T-helper 22 cell (primary cell): ENCODE measurements at places on chromosomes 5 and 9.

- no peak for DNase-seq
Measured at GRCh38 chr5:75612226-75612569, 945 bp downstream of the ANKDD1B start.

DNA sequence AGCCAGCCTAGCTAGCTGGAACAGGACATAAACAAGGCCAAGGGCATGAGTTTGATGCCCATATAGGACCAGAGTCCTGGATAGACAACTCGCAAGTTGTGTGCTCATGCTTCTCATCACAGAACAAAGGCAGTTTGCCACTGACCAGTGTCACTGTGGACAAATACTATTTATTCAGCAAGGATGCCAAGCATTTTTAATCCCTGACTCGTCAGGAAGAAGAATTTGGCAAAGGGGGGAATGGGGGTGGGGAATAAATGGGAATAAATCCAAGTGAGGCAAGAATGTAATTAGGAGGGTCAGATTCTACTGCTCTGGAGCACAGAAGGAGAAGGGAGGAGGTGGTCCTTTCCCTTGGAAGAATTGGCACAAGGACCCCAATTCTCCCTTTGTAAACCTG is 46.8 kb upstream of the ANKRD55 start:
- DNase-seq, result no peak

DNA sequence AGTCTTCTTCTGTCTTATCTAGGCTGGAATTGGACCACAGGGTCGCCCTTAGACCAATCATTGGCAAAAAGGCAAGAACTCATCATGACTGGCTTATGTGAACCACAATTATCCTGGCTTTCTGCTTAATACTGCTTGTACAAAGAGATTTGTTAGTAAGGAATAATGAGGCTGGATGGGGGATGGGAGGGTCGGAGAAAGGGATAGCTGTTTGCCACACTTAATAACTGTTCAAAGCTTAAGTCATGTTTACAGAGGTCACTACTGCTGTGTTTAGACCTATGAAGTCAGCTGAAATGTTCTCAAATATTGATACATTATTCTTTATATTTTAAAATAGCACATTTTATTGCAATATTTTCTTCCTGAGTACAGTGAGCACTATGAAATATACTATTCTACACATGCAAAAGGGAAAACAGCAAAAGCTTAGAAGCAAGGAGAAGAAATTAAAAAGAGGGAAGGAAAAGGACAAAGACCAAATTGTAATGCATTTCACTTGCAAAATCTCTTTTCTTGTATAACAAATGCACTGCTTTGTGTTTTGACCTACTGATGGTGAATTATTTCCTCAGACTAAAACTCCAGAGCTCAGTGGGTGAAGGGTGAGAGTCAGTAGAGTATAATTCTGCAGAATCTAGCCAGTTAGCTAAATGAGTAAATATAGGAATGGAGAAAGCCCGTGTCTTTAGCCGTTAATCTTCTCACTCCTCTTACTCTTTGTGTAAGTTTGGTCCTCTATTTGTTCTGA is 404.9 kb upstream of the ZNF608 start:
- DNase-seq, result no peak

DNA sequence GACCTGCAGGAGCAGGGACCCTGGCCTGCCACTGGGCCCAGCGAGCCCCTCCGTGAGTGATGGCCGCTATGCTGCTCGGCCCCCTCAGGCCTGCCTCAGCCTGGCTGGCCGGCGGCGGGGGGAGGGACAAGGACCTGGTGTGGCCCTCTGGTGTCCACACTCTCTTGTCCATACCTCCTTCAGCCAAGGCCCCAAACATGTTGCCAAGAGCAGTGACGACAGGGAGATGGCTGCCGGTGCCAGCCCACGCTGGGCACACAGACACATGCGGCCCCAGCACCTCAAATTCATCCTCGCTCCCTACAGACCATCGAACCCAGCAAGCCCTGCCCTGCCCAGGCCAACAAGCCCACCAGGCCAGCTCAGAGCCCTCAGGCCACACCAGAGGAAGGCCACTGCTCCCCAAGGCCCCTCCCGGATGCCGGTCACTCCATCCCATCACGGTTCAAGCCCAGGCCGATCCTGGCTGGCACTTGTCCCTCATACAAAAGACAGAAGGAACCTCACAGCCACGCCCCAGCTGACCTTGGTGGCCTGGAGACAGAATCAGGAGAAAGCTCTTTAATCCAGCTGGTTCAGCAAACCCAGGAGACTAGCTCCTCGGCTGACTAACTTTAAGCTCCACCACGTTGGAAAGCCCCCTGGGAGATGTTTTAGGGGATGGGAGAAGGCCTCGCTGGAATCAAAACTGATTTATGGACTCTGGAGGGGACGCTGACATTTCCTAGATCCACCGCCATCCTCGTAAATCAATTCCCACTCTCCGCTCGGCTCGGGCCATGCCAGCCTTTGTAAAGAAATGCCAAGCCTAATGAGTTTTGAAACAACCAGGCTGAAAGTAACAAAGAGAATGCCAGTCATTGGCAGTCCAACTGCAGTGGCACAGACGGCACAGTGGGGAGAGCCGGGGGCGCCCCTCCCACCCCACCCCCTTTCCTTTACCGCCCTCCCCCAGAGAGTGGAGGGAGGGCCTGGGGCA is 84.9 kb downstream of the VAV2 start:
- no peak for DNase-seq

DNA sequence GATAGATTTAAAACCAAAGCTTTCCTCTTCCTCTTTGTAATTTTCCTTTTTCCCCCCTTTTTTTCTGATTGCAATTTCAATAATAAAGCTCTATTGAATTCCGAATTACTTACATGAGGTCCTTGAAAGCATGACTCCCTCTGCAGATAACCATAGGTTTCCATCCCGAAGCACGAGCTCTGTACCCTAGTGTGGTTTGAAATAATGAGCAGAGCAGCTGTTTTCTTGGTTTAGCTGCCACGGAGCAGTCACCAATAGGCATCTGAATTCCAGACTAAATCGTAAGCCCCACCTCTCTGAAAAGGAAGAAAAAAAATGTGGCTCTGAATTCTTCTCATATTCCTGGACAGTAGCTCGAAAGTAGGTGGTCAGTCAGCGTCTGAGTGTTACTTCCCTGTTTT is 18.5 kb upstream of the GNE start:
- no peak for DNase-seq

DNA sequence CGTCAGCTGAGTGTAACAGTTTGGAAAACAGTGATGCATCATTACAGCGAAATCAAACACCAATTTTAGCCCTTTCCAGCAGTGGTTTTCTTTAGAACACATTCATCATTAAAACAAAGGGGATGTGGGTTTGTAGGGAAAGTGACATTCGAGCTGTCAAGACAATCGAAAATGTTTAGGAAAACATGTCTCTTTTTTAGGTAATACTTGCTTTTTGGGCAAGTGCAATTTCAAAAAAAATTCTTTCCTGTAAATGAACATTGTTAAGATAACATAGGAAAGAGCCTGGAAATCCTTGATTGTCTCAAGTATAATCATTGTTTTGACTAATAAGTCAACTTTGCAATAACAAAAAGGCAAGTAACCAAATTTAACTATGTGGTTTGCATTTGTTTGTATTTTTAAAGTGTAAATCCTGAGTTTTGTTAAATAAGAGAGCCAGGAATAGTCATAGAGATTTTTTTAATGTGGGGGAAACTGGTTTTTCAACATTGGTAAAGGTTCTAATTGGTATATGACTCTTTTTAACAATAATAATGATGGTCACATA is 182.5 kb downstream of the TTLL11 start:
- DNase-seq, result no peak

- DNase-seq, result no peak
Measured at GRCh38 chr5:113133211-113133975, 156.8 kb downstream of the DCP2 start.

GRCh38 chr5:89399548-89399947 is 516.6 kb upstream of the MEF2C start:
- DNase-seq, result no peak

DNA sequence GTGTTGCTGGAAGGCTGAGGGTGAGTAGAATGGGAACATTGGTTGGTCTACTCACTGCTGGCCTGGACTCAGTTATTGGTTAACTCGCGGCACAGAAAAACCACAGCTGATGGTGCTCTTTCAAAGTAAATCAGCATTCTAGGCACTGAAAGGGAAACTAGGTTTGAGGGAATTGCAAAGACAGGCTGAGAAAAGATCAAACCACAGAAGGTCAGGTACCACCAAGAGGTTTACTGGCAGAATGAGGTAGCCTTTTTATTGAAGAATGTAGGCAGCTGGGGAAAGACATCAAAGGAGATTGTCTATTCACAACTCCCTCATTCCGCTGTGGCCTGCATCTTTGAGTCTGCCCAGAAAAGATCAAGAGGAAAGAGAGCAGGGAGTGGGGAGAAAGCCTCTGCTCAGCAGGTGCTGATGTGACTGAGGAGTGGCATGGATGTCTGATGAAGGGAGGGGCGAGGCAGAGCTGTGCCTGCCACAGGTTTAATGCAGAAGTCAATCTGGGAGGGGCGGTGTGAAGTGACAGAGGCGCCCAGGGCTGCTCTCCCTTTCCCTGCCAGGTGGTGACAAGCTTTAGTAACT is 255.5 kb downstream of the MAN2A1 start:
- DNase-seq, result no peak

GRCh38 chr5:157917899-157918809 is 59.2 kb upstream of the CLINT1 start:
- DNase-seq, result peak; percentile 11

GRCh38 chr9:133687856-133688761 is 50.0 kb downstream of the SARDH start:
- no peak for DNase-seq

DNA sequence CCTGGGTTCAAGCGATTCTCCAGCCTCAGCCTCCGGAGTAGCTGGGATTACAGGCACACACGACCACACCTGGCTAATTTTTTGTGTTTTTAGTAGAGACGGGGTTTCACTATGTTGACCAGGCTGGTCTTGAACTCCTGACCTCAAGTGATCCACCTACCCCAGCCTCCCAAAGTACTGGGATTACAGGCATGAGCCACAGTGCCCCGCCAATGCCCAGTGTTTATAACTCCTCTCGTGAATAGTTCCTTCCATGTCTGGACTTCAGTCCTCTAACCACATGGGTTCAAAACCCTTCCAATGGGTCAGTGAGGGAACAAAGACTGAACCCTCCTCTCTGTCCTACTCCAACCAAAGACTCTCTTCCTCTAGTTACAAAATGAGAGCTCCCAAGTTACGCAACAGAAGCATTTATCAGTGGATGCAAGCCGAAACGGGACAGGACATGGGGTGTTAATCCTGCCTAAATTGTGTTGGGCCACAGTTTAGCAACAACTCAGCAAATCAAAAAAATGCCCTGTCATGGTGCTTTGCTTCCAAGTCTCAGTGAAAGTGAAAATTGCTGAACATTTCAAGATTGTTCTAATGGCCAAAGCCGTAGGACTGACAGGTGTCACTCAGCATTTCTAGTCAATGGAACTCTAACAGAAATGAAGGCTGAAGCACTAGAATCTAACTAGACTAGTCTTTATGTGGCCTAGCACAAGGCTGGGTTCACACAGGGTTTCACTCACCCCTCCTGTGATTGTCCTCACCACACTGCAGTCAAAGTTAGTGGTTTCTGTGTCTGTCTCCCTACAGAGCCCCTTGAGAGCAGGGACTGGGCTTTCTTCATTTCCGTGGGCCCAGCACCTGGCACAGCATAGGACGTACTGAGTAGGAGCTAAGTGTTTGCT is 3.2 kb upstream of the TMEM245 start:
- no peak for DNase-seq

DNA sequence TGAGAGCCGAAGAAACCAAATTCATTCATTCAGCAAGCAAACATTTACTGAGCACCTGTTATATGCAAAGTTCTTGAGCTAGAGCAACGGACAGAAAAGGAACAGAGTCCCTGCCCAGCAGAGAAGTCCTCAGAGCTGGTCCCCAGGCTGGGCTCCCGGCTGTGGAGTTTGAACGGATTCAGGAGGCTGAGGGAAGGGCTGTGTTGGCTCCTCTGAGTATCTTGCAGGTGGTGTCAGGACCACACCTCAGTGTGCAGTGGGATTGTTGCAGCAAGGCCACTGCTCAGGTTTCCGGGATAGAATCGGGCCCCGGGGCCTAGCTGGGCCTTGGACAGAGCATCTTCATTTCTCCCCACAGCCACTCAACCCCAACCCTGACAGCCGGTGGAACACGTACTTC is 5.1 kb downstream of the TBC1D13 start:
- DNase-seq, result no peak

- peak; percentile 61 for DNase-seq
Measured at GRCh38 chr5:132456296-132456986, 34.1 kb downstream of the IRF1 start.

DNA sequence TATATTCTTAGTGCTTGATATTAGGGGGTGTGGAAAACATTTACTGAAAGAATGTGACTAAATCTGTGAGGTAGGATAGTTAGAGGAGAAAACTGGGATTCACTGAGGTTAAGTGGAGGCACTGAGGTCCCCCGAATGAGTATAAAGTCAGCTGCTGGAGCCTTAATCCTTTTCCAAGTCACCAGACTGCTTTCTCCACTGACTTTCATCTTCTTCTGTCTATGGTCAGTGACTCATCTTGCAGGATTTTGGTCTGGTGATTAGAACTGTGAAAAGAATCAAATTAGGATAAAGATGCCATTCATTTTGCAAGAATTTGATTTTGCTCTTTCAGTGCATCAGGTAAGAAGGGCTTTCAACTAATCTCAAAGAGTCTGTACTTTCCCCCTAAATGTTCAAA is 89.3 kb upstream of the ALDH1A1 start:
- DNase-seq, result no peak

- DNase-seq, result no peak
Measured at GRCh38 chr5:88785746-88786565, 97.0 kb downstream of the MEF2C start.

DNA sequence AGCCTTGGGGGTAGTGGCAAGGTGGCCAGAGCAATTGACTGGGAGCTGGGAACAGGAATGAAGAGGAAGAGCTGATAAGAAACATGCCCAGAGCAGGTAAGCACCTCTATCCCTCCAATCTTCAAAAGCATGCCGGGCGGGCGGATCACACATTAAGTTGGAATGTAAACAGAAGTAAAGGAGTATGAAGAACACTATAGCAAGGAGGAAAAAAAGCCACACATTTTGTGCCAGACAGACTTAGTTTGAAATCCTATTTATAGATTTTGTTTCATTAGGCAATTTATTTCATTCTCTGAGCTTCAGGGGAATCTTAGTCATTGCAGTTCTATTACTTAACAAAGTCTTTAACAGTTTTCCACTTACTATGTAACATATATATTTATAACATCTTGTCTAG is 173.9 kb upstream of the TNC start:
- DNase-seq, result no peak

GRCh38 chr9:8224381-8224801 is 424.8 kb upstream of the DMAC1 start:
- DNase-seq, result no peak

GRCh38 chr9:13665418-13666066 is 386.1 kb upstream of the MPDZ start:
- no peak for DNase-seq

GRCh38 chr5:5351288-5351979 is 71.0 kb upstream of the ICE1 start:
- DNase-seq, result no peak

DNA sequence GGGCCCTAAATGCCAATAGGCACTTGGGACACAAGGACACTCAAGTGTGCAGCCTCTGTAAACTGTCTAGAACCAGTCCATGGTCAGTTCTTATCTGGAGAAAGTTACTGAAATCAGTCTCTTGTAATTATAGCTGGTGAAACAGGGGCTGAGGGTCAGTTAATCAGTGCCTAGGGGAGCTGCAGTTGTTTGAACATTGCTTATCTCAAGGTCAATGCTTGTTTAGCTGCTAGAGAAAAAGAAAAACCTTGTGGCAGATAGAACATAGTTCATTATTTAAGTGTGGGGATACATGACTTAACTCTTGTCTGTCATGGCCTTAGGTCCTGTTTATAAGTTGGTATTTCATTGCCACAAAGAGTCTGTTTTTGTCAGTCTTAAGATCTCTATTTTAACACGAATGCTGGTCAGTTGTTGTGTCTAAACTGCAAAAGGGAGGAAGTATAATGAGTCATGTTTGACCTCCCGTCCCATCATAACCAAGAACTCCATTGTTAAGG is 108.0 kb downstream of the STARD4 start:
- no peak for DNase-seq
